A549 treated with RU486 at 1 μM for 4 hours (cell line): ENCODE measurements at places on chromosomes 13 and 19. TPM values are rescaled to one million over a fixed set of nuclear protein-coding genes. Genes with fewer than 3 reads are reported as not detected.

Gene SH2D3A
- 12.1 to 16.8 TPM (median 14.5 TPM) in 5 replicates for total RNA-seq

Gene KPTN
- 16.1 to 27.2 TPM (median 20.3 TPM) in 5 replicates for total RNA-seq

Gene ZNF490
- 0.45 to 0.81 TPM (median 0.66 TPM) in 5 replicates for total RNA-seq

Gene RETN
- not detected in 5 replicates for total RNA-seq

Gene KLK14
- total RNA-seq, result 0.16 to 0.92 TPM (median 0.39 TPM) in 5 replicates

Gene ANGPTL4
- total RNA-seq, result 148 to 236 TPM (median 180 TPM) in 5 replicates
